ENCODE measurements at places on chromosomes 1 and 21. TPM values are rescaled to one million over a fixed set of nuclear protein-coding genes. Genes with fewer than 3 reads are reported as not detected.

The CLEC20A gene
- total RNA-seq = not detected

The VPS26C gene
- total RNA-seq = 59.1 TPM

The ZNF436 gene
- total RNA-seq = 5.9 TPM

The RGS16 gene
- total RNA-seq = 59.9 TPM

The CAP1 gene
- 519 TPM for total RNA-seq

The GBP7 gene
- 0.13 TPM for total RNA-seq

The LRRC71 gene
- total RNA-seq = not detected

DNA sequence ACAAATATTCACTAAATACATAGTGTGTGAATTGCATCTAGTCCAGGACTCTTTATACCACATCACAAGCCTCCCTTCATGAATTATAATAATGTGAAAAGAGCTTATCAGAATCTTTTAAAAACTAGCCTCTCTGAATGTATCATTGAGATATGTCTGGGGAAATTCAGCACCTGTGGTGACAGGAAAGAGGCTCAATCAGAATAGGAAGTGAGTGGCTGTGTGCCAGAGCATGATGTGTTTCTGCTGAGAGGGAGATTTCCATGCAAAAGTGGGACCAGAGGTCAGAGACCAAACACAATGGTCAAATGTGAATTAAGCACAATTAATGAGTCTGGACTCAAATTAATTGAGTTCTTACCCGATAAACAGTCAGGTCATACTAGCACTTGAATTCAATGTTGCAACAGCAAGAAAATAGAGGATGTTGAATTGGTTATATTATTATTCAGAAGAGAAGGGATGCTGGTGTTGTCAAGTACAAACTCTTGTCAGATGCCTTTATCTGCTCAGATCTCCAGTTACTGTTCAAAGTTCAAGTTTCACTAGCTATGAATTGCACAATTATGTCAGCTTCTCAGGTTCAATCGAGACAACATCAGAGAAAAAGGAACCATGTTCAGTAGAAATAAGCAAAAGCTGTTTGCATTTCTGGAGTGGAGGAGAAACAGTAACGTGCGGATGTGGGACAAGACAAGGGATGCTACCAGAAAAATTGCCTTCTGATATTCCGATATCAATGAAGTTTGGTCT is 226.2 kb downstream of the ZNF326 start:
- no peak overlapping the region for H3K27ac ChIP-seq
- H3K27me3 ChIP-seq = no peaks in the 10 kb centered on the region
- H3K36me3 ChIP-seq = no peaks in the 10 kb centered on the region
- no peak for DNase-seq

- H3K4me3 ChIP-seq = no peak overlapping the region
- no peaks in the 10 kb centered on the region for H3K36me3 ChIP-seq
- no peak for DNase-seq
- no peaks in the 10 kb centered on the region for H3K27me3 ChIP-seq
These were observed 358.4 kb downstream of the NTNG1 start for GRCh38 chr1:107499139-107499744.

- H3K4me1 ChIP-seq = peaks cover 56% of the 10 kb centered on the region
- H3K27ac ChIP-seq = no peak overlapping the region
- H3K27me3 ChIP-seq = no peaks in the 10 kb centered on the region
- DNase-seq = no peak
These were observed 65.4 kb downstream of the MACF1 start for GRCh38 chr1:39269791-39270342.

DNA sequence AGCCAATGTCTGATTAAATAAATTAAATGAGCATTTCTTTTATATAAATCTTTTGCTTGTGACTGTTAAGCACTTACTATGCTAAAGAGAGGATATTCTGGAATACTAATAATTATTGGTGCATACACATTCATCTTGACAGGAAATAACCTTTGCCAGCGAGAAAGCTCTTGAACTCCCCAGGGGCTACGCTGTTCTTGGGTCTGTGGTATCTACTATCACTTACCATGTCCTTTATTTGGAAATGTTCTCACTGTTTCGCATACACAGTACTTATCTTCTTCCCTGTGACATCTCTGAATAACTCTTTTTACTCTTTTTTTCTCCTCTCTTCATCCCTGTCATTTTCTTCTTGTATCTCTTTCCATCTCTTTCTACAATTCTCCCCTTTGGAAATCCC is 178.7 kb downstream of the GABPA start:
- no peaks in the 10 kb centered on the region for H3K27me3 ChIP-seq
- DNase-seq = no peak
- H3K4me3 ChIP-seq = no peak overlapping the region
- no peaks in the 10 kb centered on the region for H3K4me1 ChIP-seq
- H3K27ac ChIP-seq = no peak overlapping the region

- H3K36me3 ChIP-seq = peaks cover 48% of the 10 kb centered on the region
- no peak overlapping the region for H3K4me3 ChIP-seq
- no peaks in the 10 kb centered on the region for H3K27me3 ChIP-seq
- no peaks in the 10 kb centered on the region for H3K4me1 ChIP-seq
These were observed 32.3 kb downstream of the URB1 start for GRCh38 chr21:32360401-32360975.

- no peaks in the 10 kb centered on the region for H3K27me3 ChIP-seq
- no peak for DNase-seq
- no peak overlapping the region for H3K27ac ChIP-seq
- no peaks in the 10 kb centered on the region for H3K36me3 ChIP-seq
- no peak overlapping the region for H3K4me3 ChIP-seq
These were observed 51.8 kb downstream of the RGS2 start for GRCh38 chr1:192860478-192861185.

DNA sequence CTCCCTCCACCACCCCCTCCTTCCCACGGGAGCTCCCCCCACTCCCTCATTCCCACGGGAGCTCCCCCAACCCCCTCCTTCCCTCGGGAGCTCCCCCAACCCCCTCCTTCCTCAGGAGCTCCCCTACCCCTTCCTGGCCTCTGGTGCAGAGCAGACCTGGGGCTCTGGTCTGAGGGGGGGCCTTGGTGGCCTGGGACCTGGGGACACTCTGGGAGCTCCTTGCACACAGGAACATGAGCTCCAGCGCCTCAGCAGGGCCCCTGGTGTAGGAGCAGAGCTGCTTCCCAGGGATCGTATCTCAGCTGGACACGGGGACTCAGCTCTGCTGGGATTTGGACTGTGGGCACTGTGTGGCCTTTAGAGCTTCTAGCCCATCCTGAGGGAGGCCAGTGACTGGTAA is 19.7 kb upstream of the PRSS38 start:
- no peaks in the 10 kb centered on the region for H3K27me3 ChIP-seq
- no peak overlapping the region for H3K4me3 ChIP-seq
- H3K4me1 ChIP-seq = no peaks in the 10 kb centered on the region
- H3K27ac ChIP-seq = no peak overlapping the region

DNA sequence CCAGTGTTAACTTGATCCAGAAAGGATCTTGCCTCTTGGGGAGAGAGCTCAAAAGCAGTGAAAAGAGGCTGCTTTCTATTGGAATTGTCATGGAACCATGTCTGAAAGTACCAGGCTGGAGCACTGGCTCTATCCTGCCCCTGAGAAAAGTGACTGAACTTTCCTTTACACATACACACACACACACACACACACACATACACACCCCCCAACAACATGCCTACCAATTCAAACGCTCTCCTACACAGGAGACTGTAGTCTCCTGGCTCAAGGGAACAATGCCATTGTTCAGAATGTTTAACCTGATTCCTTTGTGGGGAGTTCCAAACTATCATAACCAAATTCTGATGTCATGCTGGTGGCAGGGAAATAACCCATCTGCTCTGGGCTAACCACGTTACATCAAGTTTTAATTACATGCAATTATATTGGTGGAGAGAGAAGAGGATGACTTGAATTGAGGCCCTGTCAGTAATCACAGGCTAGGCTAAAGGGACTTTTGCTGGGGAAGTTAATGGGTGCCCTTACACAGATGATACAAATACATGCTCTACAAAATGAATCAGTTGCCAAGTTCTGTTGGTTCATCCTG is 52.3 kb upstream of the DUSP10 start:
- H3K27me3 ChIP-seq = no peaks in the 10 kb centered on the region
- peaks cover 6% of the 10 kb centered on the region for H3K4me1 ChIP-seq
- DNase-seq = no peak
- H3K4me3 ChIP-seq = no peak overlapping the region

- no peaks in the 10 kb centered on the region for H3K27me3 ChIP-seq
- H3K4me3 ChIP-seq = no peak overlapping the region
- H3K27ac ChIP-seq = no peak overlapping the region
- no peaks in the 10 kb centered on the region for H3K4me1 ChIP-seq
- DNase-seq = no peak
These were observed 536.6 kb upstream of the NR5A2 start for GRCh38 chr1:199490769-199491527.

DNA sequence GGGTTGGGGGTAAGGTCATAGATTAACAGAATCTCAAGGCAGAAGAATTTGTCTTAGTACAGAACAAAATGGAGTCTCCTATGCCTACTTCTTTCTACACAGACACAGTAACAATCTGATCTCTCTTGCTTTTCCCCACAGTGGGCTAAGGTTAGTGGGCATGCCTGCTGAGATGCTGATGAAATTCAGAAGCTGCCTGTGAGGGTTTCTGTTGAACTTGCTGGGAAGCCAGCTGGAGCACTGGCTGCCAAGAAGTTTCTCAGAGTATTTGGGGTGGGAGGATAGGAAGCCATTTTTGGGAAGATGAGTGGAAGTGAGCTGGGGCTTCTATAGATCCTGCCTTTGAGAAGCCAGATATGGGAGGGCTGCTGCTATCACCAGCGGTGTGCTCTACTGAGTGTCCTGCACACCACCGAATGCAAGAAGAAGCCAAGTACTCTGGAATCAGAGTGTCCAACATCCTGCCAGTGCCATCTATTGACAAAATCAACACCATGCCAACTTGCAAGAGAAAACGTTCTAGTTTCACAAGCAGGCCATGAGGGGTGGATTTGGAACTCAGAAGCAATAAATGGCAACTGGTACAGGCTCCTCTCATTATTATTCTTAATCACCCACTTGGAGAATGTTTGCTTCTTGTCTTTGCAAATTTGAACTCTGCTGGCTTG is 102.7 kb downstream of the PTPRU start:
- H3K4me1 ChIP-seq = no peaks in the 10 kb centered on the region
- no peak overlapping the region for H3K4me3 ChIP-seq
- no peak overlapping the region for H3K27ac ChIP-seq
- H3K36me3 ChIP-seq = no peaks in the 10 kb centered on the region

DNA sequence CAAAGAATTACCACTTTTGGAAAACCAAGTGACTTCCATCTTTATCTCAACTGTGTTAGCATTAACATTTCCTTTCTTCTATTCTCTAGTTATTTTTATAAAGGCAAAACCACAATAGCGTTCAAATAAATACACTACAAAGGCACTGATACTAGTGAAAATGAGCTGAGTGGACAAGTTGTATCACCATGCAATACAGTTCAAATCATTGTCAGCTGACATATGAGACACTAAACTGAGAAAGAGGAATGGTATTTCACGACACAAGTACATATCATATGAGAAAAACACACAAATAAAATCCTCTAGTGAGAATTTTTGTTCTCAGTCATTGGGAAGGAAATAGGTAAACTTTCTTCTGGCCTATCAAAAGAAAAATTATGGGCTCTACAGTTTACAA is 26.2 kb downstream of the ENAH start:
- DNase-seq = no peak
- no peak overlapping the region for H3K4me3 ChIP-seq
- H3K36me3 ChIP-seq = no peaks in the 10 kb centered on the region
- H3K4me1 ChIP-seq = no peaks in the 10 kb centered on the region
- no peaks in the 10 kb centered on the region for H3K27me3 ChIP-seq

GRCh38 chr1:81799939-81800694 is 617 bp upstream of the ADGRL2 start:
- no peak overlapping the region for H3K4me3 ChIP-seq
- H3K27ac ChIP-seq = no peak overlapping the region
- no peak for DNase-seq
- no peaks in the 10 kb centered on the region for H3K27me3 ChIP-seq

DNA sequence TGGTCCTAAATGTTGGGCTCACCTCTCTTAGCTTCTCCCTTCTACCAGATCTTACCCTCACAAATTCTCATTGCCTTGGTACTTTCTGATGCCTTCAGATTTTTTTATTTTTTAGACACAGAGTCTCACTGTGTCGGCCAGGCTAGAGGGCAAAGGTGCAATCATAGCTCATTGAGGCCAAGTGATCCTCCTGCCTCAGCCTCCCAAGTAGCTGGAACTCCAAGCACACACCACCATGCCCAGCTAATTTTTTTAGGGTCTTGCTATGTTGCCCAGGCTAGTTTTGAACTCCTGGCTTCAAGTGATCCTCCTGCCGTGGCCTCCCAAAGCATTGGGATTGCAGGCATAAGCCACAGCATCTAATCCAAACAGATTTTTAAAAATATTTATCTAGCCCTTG is 69.4 kb downstream of the ZSWIM5 start:
- H3K4me1 ChIP-seq = no peaks in the 10 kb centered on the region
- H3K36me3 ChIP-seq = no peaks in the 10 kb centered on the region
- no peak overlapping the region for H3K4me3 ChIP-seq
- no peak for DNase-seq
- H3K27me3 ChIP-seq = no peaks in the 10 kb centered on the region

Measured in CD8-positive, alpha-beta memory T cell (primary cell).